ENCODE measurements at places on chromosomes 6 and 20.

DNA sequence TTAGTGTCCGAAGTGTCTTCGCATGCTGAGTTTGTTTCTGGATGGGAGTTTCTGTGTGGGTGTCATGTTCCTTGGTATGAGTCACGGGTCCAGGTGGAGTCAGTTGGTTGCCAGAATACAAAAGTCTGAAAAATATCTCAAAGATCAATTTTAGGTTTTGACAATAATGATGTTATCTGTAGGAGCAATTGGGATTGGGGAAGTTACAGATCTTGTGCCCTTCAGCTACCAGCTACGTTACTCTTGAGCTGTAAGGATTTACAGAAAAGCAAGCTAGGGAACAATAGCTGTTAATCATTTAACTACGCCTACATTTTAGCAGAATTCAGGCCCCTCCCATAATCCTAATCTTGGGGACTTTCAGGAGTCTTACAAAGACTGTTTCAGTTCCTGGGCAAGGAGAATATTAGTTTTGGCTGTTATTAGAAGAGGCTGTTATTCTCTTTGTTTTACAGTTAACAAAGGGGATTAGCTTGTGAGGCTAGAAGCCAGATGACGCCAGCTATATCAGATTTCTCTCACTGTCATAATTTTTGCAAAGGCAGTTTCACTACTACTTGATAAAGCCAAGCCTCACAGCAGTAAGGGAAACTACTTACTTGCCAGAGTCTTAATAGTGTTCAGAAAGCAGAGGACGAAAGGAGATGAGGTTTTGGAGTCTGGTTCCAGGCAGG, 15.4 kb upstream of the SLC22A16 start:
- DNase-seq: no peak

GRCh38 chr6:131532580-131533039, 40.4 kb upstream of the ARG1 start:
- no peak for DNase-seq

DNA sequence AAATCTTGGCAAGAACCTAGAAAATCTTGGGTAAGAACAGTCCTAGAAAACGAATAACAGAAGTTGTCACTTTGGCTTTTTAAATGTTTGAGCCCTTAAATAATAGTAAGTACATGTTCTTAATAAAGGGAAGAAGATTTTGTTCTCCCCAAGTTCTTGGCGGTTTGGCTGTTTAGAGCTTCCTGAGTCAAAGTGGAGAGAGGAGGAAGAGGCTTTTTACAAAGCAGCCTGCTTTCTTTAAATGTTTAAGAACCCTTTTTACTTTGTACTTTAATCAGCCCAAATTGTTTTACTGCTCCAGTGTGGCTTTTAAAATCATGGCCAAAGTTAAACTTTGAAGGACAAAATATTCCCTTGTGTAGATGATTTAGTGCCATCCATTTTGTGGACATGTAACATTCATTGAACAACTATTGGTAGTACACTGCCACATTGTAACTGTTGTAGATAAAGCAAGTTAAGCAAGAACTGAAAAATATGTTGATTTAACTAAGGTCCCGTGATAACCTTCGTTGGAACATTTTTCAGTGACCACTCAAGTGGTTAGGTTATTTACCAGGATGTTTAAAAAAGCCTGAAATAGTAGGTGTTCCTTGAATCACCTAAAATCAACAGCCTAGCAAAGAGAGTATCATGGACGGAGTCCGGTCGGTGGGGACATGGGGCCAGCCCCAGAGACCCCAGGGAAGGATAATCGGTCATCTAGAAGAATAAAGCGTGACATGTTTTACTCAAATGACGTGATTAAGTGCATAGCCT, 2.4 kb downstream of the AMD1 start:
- DNase-seq: no peak

GRCh38 chr6:155408231-155408630, 47.4 kb downstream of the NOX3 start:
- no peak for DNase-seq

DNA sequence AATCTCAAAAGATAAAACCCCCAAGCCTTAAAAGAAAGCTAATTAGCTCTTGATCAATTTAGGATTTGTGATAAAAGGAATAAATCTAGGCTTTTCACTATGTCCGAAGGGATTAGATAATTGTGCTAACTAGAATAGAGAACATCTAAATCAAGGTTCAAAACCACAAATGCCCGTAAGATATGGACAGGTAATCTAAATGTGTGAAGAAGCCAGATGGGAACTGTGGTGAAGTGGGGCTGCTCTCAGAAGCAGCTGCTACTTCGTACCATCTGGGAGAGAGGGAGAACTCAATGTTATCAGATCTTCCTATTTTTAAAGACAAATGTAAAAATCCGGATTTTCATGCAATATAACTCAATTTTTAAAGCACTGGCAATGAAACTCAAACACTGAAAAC, 44.2 kb downstream of the NCOA6 start:
- DNase-seq: no peak

DNA sequence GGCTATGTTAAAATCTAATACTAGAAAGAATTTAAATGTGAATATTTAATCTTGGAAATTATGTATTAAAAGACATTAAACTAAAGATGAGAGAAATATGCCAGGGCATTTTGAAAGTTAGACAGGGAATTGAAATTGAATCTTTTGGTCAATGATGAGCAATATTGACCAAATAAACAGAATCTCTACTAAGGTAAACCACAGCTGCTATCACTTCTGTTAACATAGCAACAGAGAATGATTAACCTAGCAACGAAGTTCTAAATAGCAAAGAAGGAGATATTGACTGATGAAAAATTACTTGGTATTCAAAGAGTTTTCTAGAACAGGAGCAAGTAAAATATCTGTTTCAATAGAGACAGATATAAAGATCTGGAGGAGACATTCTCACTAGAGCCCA, 45.2 kb upstream of the RSPO3 start:
- DNase-seq: no peak

- no peak for DNase-seq
Observed at GRCh38 chr6:162251257-162251656, 476.3 kb downstream of the PRKN start.

- DNase-seq: no peak
Observed at GRCh38 chr6:65448866-65449265, 258.2 kb downstream of the EYS start.

DNA sequence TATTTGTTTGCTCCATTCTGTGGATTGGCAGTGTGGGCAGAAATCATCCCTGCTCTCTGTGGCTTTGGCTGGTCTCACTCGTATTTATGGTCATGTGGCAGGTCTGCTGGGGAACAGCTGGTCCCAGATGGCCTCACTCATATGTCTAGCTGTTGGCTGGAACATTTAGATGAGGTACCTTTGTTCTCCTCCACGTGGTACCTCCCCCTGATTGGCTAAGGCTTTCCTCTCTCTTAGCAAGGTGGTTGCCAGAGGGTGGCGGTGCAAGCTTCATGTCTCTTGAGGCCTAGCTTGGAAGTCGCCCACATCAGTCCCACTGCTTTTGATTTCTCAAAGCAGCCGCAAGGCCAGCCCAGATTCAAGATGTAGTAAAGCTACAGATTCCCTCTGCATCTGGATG, 348.5 kb upstream of the BTBD3 start:
- no peak for DNase-seq

DNA sequence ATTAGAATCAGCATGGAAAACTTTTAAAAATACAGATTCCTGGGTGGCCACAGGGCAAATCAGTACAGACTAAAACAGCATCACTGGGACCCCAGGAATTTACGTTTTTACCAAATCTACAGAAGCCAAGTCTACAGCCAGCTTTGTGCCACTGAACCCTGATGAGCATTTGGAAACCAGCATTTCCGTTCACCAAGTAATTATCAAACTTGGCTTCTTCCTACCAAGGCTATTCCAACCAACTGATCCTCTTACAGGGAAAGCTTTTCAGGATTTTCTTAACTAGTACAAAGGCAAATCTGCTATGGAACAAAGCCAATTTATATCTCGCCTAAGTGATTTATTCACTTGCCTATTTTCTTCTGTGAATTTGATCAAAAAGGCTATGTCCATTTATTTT, 47.0 kb downstream of the PLAGL1 start:
- DNase-seq: no peak

GRCh38 chr6:133756078-133756695, 132.7 kb upstream of the TCF21 start:
- no peak for DNase-seq

DNA sequence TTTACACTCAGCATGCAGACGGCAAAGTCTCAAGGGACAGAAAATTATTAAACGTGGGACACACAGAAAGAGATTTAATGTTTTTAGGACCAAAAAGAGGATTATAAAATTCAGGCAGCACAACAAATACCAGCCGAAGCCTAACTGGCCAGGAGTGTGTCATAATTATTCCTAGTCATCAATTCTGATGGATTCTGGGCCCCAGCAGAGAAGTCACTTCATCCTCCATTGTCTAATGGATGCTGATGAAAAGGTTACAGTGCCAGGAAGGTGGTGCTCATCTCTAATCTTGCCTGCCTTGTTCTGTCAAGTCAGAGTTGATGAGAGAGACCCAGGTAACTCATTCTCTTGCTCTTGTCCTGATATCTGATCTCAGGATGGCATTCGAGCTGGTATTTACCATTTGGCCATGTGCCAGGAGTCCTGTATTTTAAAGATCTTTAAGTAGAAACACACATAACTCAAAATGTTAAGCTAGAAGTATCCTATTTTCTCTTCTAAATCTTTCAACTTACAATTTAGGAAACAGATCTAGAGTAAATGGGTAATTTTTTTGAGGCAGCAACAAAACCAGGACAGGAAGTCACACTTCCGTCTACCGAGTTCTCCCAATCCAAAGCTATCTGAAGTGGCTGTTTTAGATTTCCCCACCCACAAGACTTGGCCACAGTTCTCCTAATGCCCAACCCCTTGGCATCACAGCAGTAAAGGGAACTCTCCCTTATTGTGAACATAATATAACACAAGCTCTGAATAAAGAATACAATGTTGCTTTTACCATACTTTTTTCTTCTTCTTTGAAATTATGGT, 50.0 kb downstream of the ADAT2 start:
- no peak for DNase-seq

- no peak for DNase-seq
Observed at GRCh38 chr20:56409521-56409920, 2.5 kb upstream of the CASS4 start.

- no peak for DNase-seq
Observed at GRCh38 chr6:31969712-31970603, 2.0 kb downstream of the DXO start.

GRCh38 chr6:134744301-134744700, 205.6 kb downstream of the ALDH8A1 start:
- no peak for DNase-seq

GRCh38 chr6:18842534-18842933, 455.4 kb downstream of the RNF144B start:
- DNase-seq: no peak

GRCh38 chr6:63732336-63732735, 96.7 kb downstream of the PHF3 start:
- no peak for DNase-seq

DNA sequence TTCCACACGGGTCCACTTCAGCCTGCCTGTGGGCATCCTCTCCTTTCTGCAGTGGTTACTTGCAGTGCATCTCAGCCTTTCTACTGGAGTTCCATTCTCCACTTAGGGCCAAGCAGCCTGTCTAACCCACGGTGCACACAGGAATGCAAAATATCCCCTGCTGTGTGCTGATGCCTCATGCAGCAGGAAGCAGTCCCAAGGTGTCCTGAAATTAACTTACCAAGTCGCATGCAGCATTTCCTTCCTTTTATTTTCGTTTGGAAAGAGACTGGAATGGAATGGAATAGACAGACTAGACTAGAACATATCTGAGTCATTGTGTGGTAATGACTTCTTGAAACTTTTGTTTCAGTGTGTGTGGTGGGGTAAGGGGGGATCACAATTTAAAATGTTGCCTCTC, 25.9 kb upstream of the FOXQ1 start:
- DNase-seq: no peak

DNA sequence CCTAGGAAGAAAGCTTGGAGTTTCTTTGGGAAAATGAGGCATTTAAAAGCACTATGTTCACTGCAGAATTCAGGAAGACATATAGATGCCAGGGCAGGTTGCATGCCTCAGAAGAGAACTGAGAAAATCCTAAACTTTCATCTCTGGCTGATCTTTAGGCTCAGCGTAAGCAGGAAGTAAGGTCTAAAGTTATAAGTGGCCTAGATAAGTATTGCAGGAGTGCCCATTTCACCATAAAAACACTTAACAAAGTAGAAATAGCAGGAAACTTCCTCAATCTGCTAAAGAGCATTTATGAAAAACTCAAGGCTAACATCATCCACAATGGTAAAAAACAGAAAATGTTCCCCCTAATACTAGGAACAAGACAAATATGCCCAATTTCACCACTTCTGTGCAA, 320.3 kb downstream of the BMP2 start:
- no peak for DNase-seq

- DNase-seq: no peak
Observed at GRCh38 chr6:144535630-144536029, 250.5 kb downstream of the UTRN start.

- DNase-seq: no peak
Observed at GRCh38 chr6:135097172-135097571, 42.5 kb upstream of the HBS1L start.

DNA sequence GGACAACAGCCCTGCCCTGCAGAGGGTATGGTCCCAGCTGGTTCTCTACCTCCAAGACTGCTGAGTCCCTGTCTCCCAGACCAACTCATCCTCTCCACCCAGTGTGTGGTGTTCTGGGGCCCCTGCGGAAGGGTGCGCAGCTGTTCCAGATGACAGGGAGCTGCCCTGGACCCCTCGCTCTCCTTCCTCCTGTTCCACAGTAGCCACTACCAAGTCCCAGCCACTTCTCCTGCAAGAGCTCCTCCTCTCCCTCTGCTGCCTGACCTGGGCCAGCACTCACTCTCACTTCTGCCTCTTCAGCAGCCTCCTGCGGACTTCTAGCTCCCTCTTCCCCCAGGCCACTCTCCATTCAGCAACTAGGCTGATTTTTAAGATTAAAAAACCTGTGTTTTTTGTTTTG, 40.1 kb upstream of the TMEM181 start:
- no peak for DNase-seq

- DNase-seq: no peak
Observed at GRCh38 chr6:89452281-89452680, 19.3 kb downstream of the ANKRD6 start.

- DNase-seq: no peak
Observed at GRCh38 chr6:52394251-52394666, 25.9 kb upstream of the EFHC1 start.

- no peak for DNase-seq
Observed at GRCh38 chr6:11279284-11279689, 46.8 kb upstream of the NEDD9 start.

GRCh38 chr6:127458222-127458621, 967 bp downstream of the KIAA0408 start:
- DNase-seq: no peak

- DNase-seq: no peak
Observed at GRCh38 chr20:49853640-49854039, 41.0 kb downstream of the SLC9A8 start.

DNA sequence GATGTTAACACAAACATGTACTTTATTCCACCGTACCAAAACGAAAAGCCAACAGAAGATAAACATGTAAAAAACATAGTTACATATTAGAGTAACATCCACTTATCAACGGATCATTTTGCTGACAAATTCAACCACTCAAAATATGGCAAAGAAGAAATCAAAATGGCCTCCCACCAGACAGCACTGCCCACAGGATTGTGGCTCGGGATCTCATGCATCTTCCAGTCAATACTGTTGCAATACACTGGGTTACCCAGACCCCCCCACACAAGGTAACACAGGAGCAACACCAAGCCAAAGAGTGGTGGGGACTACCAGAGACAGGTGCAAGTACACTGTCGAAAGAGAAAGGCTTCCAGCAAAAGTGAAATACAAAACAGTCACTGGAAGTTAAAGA, 57.9 kb upstream of the NHSL1 start:
- DNase-seq: no peak
